ENCODE measurements at places on chromosomes 7 and 10. TPM values are rescaled to one million over a fixed set of nuclear protein-coding genes. Genes with fewer than 3 reads are reported as not detected.

The PRSS37 gene
- not detected for total RNA-seq

The CUZD1 gene
- total RNA-seq, result 0.58 TPM

The ZNF680 gene
- 10.3 TPM for total RNA-seq

The ANKRD7 gene
- total RNA-seq, result 3.8 TPM

The SLC26A5 gene
- not detected for total RNA-seq

The CPA2 gene
- not detected for total RNA-seq

The SNX13 gene
- total RNA-seq, result 56.9 TPM

The TUBB8 gene
- not detected for total RNA-seq

The SCIN gene
- under 0.01 TPM for total RNA-seq

The OGDH gene
- total RNA-seq, result 79.6 TPM

The TMEM26 gene
- 2.8 TPM for total RNA-seq
